ENCODE measurements at places on chromosomes 16 and 17.

DNA sequence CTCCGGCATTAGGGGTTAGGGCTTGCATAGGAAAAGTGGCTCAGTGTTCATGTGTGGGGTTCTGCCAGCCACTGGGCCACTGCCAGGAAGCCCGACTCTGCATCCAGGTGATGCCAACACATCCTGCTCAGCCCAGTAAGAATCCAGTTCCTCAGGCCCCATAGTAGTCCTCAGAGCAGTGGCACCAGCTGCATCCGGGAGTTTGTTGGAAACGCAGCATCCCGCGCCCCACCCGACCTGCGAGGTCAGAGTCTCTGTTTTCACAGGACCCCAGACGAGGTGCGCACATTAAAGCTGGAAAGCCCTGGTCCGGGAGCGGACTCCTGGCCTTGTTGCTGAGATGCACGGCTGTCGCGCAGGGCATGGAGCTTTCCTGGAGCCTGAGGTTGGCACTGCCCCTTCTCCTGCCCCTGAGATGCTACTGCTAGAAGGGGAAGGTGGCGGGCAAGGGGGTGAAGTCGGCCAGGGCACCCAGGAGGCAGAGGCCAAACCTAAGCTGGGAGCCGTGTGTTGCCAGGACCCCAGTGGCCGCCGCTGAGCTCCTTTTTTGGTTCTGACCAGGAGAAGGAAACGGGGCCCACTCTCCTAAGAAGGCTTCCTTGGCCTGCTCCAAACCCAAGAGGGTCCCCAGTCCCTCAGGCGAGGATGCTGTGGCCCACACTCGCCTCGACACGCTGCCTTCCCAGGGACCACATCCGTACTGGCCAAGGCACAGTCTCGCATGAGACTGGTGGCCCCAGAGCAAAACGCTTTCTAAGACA is 44.4 kb downstream of the NOS2 start:
- DNase-seq, result no peak

DNA sequence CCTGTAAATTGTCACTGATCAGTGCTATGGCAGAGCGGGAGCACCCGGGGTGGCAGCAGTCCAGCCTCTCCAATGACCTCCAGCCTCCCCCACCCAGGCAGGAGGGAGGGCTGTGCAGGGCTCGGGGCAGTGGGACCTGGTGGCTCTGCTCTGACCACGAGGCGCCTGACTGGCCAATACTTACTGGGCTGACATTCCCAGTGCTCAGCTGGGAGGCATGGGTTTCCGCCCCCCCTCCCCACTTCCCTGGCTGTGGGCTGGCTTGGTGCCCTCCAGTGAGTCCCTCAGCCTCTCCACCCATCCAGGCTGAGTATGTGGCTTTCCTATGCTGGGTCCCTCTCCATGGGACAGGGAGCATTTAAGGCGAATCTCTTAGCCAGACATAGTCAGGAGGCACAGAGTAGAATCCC is 2.7 kb downstream of the SOCS3 start:
- peak; percentile 19 for DNase-seq

DNA sequence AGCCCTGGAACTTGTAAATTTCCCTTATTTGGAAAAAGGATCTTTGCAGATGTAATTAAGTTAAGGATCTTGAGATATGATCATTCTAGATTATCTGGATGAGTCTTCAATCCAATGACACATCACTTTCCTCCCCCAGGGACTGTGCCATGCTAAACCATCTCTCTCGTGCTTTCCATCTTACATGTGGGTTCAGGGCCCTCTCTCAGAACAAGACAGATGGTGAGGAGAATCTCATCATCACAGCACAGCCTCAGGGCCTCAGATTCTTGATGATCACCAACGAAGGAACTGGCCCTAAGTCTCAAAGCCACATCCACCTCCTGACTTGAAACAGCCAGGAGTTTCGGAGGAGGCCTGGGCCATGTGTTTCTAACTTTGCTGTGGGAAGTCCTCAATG is 78.7 kb downstream of the LITAF start:
- no peak for DNase-seq

- no peak for DNase-seq
Observed at GRCh38 chr16:87316450-87316922, 706 bp downstream of the C16orf95 start.

DNA sequence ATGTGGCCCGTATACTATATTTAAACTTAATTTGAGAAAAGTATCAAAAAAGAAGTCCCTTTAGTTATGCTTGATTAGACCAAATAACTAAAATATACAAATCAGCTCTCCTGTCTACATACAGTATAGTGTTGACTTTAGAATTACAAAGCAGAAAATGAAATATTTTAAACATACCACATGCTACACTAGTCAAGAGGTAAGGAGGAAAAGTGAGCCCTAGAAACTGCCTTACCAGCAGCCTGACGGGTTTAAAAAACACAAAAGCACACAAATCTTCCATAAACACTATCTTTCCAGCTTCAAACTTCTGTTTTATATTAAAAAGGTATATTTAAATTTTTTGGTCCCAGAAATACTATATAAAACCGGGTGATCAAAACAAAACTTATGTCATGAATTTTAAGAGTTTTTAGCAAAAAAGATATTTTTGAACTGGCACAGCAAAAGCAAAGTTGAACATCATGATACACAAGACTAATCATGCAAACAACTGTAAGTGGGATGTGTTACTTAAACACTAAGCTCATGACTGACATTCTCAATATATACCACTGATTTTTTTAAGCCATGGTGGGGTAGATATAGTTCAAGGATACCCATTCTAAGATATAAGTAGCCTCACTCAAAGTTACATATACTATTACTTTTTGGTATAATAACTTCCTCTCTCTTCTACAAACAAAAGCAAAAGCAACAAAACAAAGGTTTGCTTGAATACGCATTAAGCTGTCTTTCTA is 11.8 kb downstream of the KLHL10 start:
- DNase-seq, result no peak

DNA sequence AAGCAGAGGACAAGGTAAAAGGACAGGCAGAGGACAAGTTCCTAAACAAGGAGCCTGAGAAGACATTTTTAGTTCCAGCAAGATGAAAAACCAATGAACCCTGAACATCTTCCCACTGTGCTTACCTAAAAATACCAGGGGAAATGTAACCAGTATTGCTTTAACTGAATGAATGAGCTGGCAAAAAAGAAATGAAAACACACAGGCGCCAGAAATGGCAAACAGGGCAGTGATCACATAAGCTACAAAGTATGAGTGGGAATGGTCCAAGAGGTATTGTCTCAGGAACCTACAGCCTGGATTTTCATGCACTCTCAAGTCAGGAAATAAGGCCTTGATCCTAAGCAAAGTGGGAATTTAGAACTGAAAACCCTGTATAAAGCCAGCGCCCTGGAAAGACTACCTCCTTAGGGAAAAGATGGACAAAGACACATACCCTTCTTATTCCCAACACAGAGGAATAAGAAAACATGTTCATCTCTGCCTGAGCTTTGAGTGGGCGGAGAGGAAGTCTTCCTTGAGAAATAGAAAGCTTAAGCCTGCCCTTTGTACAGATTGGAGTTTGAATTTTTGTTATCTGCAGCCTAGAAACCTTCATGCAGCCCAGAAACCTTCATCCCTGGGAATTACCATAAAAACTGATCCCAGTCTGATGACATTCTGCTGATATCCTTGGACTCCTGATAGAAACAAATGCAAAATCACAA is 2.1 kb downstream of the CMTM2 start:
- no peak for DNase-seq

DNA sequence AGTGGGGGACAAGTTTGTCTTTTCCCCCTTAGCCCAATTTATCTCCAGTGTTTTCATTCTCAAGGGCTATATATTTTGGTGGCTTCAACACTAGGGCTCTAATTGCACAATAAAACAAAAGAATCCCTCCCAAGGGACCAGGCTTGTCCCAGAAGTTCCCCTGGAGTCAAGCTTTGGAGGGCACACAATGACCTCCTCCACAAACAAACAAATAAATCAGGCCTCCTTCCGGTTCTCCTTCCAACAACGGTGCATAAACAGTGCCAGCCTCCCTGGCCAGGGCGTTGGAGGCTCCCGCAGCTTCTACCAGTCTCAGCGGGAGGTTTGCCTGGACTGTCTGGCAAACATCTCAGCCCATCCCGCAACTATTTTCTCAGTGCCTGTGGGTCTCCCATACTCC is 188.0 kb upstream of the FOXF1 start:
- no peak for DNase-seq

- no peak for DNase-seq
Observed at GRCh38 chr16:30348113-30348512, 7.0 kb downstream of the CD2BP2 start.

DNA sequence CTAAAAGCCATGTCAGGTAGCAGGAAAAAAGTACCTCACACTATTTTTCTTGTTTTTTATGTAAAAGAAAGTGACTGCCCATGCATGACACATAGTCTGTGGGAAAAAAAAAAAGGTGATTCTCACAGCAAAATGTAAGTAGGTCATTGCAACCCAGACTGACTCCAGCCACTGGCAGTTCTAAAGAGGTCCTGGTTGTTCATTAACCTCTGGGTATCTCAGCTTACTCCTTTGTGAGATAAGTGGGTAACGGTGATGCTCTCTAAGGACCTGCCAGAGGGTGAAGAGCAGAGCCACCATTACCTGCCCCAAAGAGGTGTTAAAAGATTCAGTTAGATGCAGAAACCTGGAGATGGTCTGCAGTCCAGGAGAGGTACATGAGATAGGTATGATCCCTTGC is 531.9 kb downstream of the GRIN2A start:
- DNase-seq, result no peak

DNA sequence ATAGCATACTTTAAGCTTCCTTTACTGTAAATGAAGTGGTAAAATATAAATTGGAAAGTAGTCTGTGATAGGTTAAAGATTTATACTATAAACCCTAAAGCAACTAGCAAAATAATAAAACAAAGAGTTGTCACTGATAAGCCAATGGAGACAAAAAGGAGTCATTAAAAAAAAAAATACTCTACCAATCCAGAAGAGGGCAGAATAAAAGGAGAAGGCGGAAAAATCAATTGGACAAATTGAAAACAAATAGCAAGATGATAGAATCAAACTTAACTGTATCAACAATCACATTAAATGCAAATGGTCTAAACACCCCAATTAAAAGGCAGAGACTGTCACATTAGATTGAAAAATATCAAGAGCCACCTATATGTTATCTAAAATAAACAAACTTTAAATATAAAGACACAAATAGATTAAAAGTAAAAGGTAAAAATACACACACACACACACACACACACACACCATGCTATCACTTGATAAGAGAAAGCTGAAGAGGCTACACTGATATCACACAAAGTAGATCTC is 71.8 kb downstream of the CACNG1 start:
- no peak for DNase-seq

DNA sequence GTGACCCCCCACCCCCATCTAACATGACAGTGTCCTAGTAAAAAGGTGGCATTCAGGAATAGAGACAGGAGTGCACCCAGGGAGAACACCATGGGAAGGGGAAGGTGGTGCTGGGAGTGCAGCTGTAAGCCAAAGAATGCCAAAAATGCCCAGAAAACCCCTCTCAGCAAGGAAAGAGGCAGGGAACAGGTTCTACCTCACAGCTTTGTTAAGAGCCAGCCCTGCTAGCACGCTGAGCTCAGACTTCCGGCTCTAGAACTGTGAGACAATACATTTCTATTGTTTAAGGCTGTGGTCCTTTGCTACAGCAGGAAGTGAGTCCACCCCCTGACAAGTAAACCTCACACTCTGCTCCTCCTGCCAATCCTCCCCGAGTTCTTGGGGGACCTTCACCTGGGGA is 302.4 kb upstream of the N4BP1 start:
- DNase-seq, result no peak

DNA sequence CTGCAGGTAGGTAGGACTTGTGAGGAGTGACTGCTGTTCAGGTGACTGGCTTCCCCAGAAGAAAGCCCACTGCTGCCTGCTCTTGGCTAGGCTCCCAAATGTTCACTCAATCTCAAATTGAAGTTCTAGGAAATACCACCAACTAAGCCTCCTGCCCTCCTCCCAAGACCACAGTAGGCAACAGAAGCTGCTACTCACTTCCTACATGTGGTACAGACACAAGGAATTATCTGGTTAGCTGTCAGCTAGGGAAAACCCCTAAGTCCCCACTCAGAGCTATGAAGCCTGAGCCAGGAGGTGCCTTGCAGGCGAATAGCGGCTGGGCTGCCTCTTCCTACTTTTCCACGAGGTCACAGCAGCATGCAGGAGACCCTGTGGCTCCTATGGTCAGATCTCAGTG is 4.9 kb downstream of the FBXO39 start:
- no peak for DNase-seq

GRCh38 chr17:969811-970355 is 9.7 kb downstream of the NXN start:
- DNase-seq, result no peak

DNA sequence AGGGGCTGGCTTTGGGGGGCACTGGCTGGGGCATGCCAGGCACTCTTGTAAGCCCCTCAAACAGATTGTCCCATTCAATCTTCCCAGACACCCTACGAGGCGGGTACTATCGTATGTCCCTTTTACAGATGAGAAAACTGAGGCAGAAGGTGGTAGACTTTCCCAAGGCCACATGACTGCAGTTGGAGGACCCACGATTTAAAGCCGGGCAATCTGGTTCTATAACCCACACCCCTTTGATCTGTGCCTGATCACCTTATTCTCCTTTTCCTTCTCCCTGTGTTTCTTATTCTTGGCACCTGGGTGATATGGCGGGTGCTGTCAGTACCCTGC is 146.3 kb upstream of the IRX3 start:
- DNase-seq, result no peak

DNA sequence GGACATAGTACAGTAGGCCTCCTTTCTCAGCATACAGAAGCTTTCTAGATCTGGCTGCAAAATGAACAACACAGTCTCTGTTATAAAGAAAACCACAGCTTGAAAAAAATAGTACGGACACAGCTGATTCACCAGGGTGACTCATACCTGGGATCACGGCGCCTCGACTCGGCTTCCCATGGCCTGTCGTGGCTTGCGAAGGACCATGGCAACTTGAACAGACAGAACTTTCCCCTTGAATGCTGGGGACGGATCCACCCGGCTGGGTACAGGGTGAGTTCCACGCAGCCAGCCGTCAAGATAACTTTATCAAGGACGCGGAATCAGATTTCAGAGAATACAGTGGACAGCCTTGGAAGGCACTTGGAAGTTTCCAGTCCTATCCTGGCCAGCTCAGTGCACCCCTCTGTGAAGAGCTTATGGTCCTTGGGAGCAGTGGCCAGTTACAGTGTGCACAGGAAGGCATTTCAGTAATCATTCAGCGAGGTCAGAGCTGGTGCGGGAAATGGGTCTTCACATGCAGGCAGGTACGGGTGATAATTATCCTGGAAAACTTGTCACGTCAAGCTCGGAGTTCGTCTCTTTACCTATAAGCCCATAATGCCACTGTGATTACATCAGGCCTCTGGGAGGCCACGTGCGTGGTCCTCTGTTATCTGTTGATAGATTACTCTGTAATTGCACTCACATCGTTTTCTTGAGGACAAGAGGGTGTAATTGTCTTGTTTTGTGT is 57.9 kb upstream of the MAF start:
- no peak for DNase-seq
